ENCODE measurements at places on chromosomes 6 and 20. TPM values are rescaled to one million over a fixed set of nuclear protein-coding genes. Genes with fewer than 3 reads are reported as not detected.

Gene FABP7
- 4.8 TPM for total RNA-seq

Gene F13A1
- total RNA-seq = 26.0 TPM

Gene ASIP
- not detected for total RNA-seq

Gene RGL2
- 51.9 TPM for total RNA-seq
